ENCODE measurements at places on chromosomes 2 and 18. TPM values are rescaled to one million over a fixed set of nuclear protein-coding genes. Genes with fewer than 3 reads are reported as not detected.

Gene NYAP2
- total RNA-seq, result not detected

Gene SERPINB4
- not detected for total RNA-seq

Gene RTP5
- not detected for total RNA-seq

Gene TNFRSF11A
- 4.4 TPM for total RNA-seq

Gene PROKR1
- total RNA-seq, result not detected

Gene CACNB4
- total RNA-seq, result under 0.01 TPM

Gene GCG
- total RNA-seq, result not detected

Gene MARCO
- not detected for total RNA-seq

Gene EPG5
- total RNA-seq, result 10.2 TPM

Gene SAG
- total RNA-seq, result not detected

Gene CYS1
- total RNA-seq, result not detected

Gene ST8SIA5
- not detected for total RNA-seq

Gene CDCA7
- total RNA-seq, result 7.3 TPM

Gene TNFAIP6
- total RNA-seq, result 0.13 TPM

Gene FAM237A
- not detected for total RNA-seq

Gene LOXL3
- total RNA-seq, result 1.8 TPM

Gene CCDC178
- total RNA-seq, result 1.4 TPM

Gene EGR4
- total RNA-seq, result not detected

Gene CRACDL
- 2.9 TPM for total RNA-seq

Gene REL
- 5.7 TPM for total RNA-seq

Gene LAPTM4A
- 170 TPM for total RNA-seq

Gene OTOS
- not detected for total RNA-seq
